Natural killer cell treated with Interleukin-12 subunit alpha and Interleukin-12 subunit beta and Interleukin-15 and Interleukin-18, amount 100 ng/mL, for 72 hours (primary cell): ENCODE measurements at places on chromosomes 7 and 10.

DNA sequence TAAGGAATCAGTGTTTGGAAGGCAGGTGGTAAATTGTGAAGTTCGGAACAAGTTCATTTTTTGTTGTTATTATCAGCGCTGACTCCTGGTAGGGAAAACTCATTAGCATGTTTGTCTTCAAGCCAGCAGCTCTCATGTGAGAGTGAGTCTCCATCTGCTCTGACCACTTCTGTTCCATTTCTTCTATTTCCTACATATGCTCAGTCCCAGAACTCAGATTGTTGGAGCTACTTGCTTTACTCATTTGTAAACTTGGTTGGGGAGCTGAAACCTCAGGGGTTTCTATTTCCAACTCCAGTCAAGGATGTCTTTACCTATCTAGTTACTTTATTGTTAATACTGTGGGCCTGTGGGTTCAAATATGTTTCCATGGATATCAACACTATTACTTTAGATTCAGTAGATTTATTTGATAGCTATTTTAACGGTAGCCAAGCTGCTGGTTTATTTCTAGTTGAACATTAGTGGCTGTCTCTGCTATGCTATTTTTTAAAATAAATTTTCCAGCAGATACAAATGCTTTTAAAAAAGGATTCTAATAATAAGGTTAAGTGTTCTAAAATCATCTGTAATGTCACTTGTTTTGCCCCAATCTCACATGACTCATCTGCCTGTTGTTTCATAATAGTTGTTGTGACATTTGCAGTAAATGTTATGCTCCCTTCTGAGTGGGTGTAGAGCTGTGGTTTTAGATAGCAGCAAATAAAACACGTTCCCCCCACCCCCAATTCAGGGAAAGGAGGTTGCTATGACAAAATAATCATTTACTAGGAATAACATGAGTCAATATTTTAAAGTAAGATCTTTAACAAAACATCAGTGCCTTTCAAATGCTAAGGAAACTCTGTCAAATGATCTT is 143.3 kb downstream of the HDAC9 start:
- H3K4me1 ChIP-seq = peaks cover 17% of the 10 kb centered on the region
- no peaks in the 10 kb centered on the region for H3K36me3 ChIP-seq
- DNase-seq = peak; percentile 62

- H3K4me3 ChIP-seq = no peak overlapping the region
- peak; percentile 66 for DNase-seq
- H3K4me1 ChIP-seq = peaks cover 17% of the 10 kb centered on the region
- no peak overlapping the region for H3K27ac ChIP-seq
- H3K36me3 ChIP-seq = peaks cover 9% of the 10 kb centered on the region
- H3K27me3 ChIP-seq = no peaks in the 10 kb centered on the region
Observed at GRCh38 chr10:96588616-96589419, 2.0 kb upstream of the TM9SF3 start.

GRCh38 chr10:6498771-6499170 is 81.3 kb downstream of the PRKCQ start:
- no peak overlapping the region for H3K27ac ChIP-seq
- DNase-seq = peak; percentile 85
- peaks cover 38% of the 10 kb centered on the region for H3K36me3 ChIP-seq
- H3K4me1 ChIP-seq = peaks cover 51% of the 10 kb centered on the region
- H3K4me3 ChIP-seq = peak overlapping the region; percentile 80

- no peaks in the 10 kb centered on the region for H3K36me3 ChIP-seq
- H3K27me3 ChIP-seq = peaks cover 14% of the 10 kb centered on the region
- no peak overlapping the region for H3K4me3 ChIP-seq
- no peak for DNase-seq
Observed at GRCh38 chr10:63901881-63902280, 380.7 kb downstream of the REEP3 start.

DNA sequence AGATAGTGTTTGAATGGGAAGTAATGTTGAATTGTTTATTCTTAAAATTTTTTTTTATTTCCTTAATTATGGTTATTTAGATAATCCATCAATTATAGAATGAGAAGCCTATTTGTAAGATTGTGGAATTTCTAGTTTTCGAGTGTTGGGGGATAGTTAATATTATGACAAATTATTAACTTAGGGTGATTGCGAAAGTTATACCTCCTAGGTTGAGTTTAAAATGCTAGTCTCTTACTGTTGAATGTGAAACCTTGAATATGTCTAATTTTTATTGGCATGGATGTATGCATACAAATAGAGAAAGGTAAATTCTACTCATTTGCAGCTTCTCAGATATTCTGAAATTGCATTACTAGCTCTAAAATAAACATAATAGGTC is 43.2 kb downstream of the BICC1 start:
- no peaks in the 10 kb centered on the region for H3K36me3 ChIP-seq
- no peaks in the 10 kb centered on the region for H3K4me1 ChIP-seq
- no peak for DNase-seq
- no peak overlapping the region for H3K4me3 ChIP-seq
- H3K27me3 ChIP-seq = no peaks in the 10 kb centered on the region
- H3K27ac ChIP-seq = no peak overlapping the region

DNA sequence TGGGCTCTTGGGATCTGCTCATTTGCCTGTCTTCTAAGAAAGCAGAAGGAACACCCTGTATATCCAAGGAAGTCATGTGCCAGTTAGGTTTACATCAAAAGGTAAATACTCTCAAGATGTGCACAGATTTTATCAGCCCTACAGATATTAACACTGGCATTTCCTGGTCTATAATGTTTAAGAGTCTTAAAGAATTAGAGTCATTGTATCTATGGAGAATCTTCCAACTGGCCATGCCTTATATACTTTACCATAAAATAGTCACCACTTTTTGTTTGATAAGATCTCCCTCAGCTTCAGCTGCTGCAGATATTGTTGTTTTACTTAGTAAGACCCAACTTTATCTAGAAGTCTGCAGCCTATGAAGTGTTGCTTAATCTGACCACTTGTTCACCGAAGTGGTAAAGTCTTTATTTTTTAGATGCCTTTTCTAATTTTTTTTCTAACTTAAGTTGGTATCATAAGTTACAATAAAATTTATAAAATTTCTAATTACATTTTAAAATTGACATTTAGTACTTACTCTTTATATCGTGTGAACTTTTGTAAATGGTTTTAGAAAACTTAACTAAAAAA is 58.5 kb downstream of the CPED1 start:
- H3K27ac ChIP-seq = no peak overlapping the region
- H3K4me1 ChIP-seq = no peaks in the 10 kb centered on the region
- H3K36me3 ChIP-seq = no peaks in the 10 kb centered on the region
- no peak for DNase-seq
- peaks cover 9% of the 10 kb centered on the region for H3K27me3 ChIP-seq

DNA sequence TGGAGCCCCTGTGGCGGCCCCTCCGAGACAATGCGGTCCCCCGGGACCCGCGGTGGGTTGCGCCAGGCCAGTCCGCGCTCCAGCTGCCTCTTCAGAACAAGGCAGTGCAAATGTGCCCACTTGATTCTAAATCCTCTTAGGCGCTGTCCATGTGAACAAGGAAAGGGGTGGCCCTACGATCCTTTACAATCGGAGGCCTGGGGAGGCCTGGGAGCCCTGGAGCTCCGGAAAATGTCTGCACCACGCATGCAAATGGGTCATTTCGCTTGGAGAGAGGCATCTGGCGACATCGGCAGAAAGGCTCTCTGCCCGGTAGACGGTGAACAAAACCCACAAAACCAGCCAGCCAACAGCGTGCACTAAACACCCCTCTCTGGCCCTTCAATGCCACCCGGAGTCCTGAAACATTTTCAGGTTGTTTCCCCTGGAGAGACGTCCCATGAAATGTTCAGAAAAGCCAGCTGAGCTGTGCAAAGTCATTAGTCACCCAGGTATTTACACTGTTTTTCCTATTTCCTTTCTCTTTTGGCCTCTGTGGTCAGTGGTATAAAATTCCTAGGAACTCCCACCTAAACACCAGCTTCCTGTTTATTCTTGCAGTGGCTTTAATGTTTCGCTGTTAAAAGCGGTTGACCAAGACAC is 102.8 kb upstream of the ZNF438 start:
- peak overlapping the region; percentile 57 for H3K4me3 ChIP-seq
- H3K4me1 ChIP-seq = peaks cover 15% of the 10 kb centered on the region
- DNase-seq = no peak
- no peaks in the 10 kb centered on the region for H3K36me3 ChIP-seq
- peak overlapping the region; percentile 29 for H3K27ac ChIP-seq

DNA sequence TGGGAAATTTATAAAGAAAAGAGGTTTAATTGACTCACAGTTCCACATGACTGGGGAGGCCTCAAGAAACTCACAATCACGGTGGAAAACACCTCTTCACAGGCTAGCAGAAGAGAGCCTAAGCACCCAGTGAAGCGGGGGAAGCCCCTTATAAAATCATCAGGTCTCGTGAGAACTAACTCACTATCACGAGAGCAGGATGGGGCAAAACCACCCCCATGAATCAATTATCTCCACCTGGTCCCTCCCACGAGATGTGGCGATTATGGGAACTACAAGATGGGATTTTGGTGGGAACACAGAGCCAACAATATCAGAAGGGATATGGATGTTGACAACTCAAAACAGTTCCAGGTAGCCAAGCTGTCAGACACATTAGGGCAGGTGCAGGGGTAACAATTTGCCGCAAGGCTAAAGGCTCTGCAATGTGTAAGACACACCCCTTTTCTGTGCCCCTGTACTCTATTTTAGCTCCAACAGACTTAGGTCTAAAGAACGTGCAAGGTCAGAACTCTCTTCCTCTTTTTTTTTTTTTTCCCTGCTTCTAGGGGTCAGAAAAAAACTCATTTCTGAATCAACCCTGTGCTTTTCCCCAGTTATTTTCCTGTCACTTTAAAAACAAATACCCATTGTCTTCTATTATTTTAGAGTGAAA is 30.7 kb upstream of the RBM20 start:
- DNase-seq = no peak
- H3K27me3 ChIP-seq = peaks cover 3% of the 10 kb centered on the region
- peaks cover 4% of the 10 kb centered on the region for H3K4me1 ChIP-seq
- H3K27ac ChIP-seq = no peak overlapping the region

GRCh38 chr7:151428378-151429236 is 11.3 kb downstream of the CRYGN start:
- H3K36me3 ChIP-seq = no peaks in the 10 kb centered on the region
- H3K27me3 ChIP-seq = peaks cover 2% of the 10 kb centered on the region
- H3K4me1 ChIP-seq = peaks cover 10% of the 10 kb centered on the region
- no peak overlapping the region for H3K4me3 ChIP-seq
- H3K27ac ChIP-seq = no peak overlapping the region

DNA sequence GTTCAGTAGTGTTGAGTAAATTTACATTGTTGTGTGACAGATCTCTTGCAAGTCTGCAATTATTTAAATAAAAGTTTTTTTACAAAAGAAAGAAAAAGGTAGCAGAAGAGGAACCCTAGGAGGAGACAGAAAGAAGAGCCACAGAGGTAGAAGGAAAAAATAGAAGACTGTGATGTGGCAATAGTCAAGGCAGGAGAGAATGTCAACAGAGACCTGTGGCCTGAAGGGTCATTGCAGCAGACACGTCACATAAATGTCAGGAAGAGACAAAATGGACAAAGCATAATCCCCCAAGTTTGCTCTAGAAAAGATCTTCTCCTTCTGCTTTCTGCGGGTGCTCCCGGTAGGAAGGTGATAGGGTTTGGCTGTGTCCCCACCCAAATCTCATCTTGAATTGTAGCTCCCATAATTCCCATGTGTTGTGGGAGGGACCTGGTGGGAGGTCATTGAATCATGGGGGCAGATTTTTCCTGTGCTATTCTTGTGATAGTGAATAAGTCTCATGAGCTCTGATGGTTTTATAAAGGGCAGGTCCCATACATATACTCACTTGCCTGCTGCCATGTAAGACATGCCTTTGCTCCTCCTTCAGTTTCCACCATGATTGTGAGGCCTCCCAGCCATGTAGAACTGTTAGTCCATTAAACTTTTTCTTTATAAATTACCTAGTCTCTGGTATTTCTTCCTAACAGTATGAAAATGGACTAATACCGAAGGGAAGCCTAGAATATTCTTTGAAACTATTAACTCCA is 41.1 kb upstream of the KDM7A start:
- H3K27me3 ChIP-seq = no peaks in the 10 kb centered on the region
- H3K4me1 ChIP-seq = peaks cover 24% of the 10 kb centered on the region
- no peak overlapping the region for H3K27ac ChIP-seq
- no peak overlapping the region for H3K4me3 ChIP-seq
- no peak for DNase-seq

DNA sequence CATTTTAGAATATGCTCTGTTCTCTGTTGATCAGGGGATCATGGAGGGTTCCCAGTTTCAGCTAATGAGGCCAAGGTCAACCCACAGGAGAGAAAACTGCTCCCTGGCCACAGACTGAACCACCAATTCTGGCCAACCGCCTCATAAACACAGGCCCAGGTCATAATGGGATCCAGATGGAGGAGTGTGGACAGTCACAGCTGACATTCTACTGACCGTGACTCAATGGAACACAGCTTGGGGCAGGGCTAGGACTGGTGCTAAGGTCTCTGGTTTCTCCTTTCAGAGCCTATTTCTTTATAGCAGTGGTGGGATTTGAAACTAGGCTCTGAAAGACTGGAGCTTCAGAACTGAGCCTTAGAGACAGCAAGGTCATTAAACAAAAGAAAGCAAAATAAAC is 68.3 kb downstream of the HIPK2 start:
- no peak for DNase-seq
- peaks cover 46% of the 10 kb centered on the region for H3K4me1 ChIP-seq
- H3K4me3 ChIP-seq = no peak overlapping the region
- H3K27ac ChIP-seq = peak overlapping the region; percentile 5

DNA sequence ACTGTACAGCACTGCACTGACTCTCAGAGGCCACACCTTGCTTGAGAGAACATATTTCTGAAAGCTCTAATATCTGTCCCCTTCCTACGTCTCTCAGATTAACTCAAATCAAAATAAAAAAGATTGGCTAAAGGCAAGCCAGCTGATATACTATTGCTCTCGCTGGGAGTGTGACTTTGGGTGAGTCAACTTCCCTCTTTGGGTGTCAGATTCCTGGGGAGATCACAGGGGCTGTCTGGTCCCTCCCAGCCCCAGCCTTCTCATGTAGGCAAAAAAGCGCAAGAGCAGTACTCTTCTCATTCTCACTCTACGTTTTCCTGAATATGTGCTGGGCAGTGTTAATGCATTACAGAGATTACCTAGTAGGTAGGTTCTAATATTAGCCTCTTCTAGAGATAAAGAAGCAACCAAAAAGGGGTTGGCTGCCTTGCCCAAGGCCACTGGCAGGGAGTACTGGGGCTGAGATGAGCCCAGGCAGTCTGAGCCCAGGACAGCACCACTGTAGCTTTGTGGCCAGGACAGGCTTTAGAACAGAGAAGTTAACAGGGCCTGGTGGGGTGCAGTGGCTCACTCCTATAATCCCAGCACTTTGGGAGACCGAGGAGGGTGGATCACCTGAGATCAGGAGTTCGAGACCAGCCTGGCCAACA is 9.1 kb upstream of the DENND2A start:
- DNase-seq = no peak
- no peak overlapping the region for H3K4me3 ChIP-seq
- peaks cover 17% of the 10 kb centered on the region for H3K4me1 ChIP-seq
- peaks cover 3% of the 10 kb centered on the region for H3K27me3 ChIP-seq
- no peak overlapping the region for H3K27ac ChIP-seq
